ENCODE measurements at places on chromosomes 5 and 9.

GRCh38 chr5:168651648-168652047, 72.5 kb upstream of the PANK3 start:
- peak; percentile 92 for DNase-seq

DNA sequence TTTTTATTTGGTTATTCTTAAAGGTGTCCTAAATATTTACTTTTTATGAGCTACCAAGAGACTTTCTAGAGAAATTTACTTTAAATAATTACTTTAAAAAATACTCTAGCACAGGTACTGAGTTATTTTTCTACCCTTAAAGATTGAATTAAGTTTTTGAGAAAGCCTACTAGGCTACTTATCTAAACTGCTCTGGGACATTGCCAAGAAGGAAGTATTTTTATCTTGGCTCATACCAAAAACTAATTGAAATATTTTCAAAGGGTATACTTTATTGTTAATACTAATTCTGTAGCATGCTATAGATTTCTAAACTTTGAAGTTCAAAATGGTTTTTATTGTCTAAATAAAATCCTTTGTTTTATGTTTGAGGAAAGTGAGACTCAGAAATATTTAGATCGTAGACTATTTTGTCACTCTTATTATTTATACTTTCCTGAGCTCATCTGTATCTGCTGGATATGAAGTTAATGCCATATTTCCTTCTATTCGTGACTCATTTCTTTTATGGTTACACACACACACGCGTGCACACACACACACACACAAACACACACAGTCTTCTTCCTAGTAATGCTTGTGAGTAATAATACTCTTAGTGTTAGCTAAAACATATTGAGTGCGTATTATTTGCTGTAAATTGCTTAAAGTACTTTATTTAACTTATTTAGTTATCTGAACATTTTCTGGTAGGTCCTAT, 89.5 kb downstream of the MAN2A1 start:
- peak; percentile 22 for DNase-seq

DNA sequence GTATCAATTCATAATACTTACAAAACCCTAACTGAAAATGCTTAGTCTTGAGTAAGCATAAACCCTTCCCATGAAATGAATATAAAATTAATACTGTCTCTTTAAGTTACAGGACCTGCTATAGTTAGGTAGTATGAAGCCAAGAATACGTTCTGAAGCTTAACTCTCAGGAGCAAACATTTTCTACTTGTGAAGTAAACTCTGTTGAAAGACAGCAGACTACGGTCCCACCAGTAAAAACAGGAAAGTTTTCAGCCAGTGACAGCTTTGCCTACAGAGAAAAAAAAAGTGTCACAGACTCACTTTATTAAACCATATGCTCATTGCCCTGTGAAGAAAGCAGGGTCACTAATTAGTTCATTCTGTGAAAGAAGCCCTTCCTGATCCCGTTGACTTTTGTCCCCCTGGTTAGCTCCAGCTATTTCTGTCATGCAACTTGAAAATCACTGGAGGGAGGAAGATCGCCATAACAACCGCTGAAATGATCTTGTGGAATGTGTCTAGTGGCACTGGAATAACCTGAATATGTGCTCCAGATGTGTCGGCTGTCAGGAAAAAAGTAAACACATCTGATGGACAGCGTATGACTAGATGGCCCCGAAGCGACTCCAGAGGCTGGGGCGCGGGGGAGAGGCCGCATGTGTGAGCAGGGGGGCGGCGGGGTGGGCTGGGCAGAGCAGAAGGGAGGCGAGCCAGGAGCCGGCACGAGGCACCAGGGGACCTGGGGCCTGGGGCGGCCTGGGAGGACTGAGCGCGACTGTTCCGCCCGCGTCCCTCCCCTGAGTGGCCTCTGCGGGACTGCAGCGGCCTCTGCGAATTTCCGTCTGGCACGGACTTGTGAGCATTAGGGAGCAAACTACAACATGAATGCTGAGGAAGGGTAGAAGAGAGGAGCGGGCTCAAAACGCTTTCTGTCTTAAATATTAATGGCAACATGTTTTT, 41.9 kb downstream of the BNC2 start:
- peak; percentile 85 for DNase-seq

GRCh38 chr5:129384736-129385135, 75.4 kb upstream of the ADAMTS19 start:
- DNase-seq, result peak; percentile 20

- peak; percentile 3 for DNase-seq
Observed at GRCh38 chr5:158354958-158355357, 496.0 kb upstream of the CLINT1 start.

DNA sequence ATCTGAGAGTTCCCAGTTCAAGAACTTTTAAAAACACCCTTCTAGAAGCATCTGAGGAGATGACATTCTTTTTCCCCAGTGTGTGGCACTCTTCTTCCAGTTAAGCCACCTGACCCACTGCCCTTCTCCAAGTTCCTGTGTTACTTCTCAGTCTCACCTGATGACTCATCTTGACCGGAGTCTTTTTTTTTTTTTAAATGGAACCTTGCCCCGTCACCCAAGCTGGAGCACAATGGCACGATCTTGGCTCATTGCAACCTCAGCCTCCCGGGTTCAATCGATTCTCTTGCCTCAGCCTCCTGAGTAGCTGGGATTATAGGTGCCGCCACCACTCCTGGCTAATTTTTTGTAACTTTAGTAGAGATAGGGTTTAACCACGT, 224.1 kb upstream of the DAB2 start:
- peak; percentile 64 for DNase-seq

DNA sequence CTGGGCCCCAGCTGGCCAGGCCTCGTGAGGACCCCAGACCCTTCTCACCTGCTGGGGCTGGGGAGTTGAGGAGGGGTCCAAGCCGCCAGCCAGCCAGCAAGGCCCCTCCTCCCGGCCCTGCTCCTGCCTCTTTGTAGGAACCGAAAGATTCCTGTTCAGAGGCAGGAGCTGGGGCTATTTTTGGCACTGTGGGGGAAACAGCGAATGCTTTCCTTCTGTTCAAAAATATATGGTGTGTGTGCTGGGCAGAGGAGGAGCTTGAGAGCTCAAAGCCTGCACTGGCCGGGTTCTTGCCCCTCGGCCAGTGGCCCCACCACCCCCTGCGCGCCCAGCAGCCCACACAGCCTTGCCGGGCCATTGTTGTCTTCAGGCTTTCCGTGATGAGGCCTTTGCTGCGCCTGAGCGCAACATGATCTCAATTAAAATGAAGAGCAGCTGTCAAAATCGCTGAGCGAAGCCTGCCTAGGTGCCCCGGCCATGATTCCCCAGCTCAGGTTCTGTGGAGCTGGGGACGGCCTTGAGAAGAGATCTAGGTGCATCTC, 13.4 kb downstream of the NCS1 start:
- DNase-seq, result no peak

DNA sequence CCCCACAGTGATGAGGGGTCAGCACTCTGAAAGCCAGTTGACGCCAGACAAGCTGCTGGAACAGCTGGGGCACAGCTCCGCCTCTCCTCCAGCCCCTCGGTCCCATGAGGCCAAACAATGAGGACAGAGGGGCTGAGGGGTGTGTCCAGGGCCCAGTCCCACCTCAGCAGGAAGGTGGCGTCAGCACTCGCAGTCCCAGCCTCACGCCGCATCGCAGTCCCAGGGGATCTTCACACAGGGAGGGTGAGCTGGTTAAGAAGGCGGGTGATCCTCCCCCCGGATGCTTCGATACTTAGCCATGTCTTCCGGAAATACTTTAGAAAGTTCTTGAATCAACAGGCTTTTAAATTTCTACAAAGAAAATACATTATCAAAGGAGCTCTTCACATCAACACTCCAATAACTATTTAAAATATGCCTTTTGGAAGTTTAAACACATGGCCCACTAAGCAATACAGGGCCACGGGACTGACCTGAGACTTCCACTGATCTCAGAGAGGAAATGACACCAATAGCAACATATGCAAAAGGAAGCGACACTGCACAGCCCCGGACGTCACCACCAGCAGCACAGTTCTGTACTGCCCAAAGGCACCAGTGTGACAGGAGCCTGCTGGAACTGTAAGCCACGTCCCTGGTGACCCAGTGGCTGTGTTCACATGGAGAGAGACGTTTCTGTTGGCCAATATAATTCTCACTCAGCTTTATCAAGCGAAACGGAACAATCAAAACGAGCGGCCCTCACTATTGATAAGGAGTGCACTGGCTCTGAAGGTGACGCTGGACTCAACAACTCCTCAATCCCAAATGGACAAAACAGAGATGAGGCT, 5.9 kb downstream of the MED10 start:
- no peak for DNase-seq

- no peak for DNase-seq
Observed at GRCh38 chr9:89394412-89394811, 76.1 kb downstream of the SECISBP2 start.

GRCh38 chr9:33467526-33467925, 6.2 kb downstream of the NOL6 start:
- no peak for DNase-seq

DNA sequence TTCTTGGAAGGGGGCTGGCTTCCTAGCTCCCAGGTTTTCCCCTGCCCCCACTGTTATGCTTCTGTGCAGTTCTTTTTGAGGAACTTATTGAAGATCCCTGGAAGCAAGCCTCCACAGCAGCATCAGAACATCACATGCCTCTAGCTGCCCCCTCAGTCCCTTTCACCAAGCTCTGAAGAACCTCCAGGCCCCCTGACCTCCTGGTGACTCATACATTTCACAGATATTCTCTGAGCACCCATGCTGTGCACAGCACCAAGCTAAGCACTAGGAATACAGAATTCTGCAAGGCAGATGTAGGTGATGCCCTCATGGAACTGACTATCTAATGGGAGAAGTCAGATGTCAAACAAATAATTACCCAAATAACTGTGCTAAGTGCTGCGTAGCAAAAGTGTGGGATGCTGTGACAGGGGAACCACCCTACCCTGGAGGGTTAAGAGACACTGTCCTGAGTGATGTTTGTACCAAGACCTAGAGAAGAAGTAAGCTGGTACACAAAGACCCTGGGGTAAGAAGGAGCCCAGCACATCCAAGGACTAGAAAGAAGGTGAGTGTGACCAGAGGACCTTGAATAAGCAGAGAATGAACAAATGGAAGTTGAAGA, 213.7 kb upstream of the NR4A3 start:
- DNase-seq, result peak; percentile 13

GRCh38 chr5:54093081-54093492, 217.3 kb downstream of the ARL15 start:
- DNase-seq, result no peak

- DNase-seq, result no peak
Observed at GRCh38 chr5:124739634-124740025, 6.8 kb downstream of the ZNF608 start.

DNA sequence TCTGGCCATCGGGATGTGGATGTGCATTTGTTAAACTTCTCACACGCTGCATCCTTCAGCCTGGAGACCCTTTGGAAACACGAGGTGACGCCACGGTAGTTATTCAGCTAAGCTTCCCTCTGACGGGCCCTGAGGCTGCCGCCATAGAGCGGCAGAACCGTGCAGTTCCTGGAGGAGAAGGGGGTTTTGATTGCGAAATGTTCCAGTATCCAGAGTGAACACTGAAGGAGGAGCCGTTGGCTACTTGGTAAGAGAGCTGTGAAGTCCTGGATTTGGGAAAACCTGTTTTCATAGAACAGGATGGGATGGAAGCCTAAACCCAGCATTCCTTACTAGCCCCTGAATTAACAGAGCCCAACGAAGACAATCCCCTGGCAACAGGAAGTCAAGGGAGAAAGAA, 23.0 kb upstream of the EXOC3 start:
- DNase-seq, result no peak

DNA sequence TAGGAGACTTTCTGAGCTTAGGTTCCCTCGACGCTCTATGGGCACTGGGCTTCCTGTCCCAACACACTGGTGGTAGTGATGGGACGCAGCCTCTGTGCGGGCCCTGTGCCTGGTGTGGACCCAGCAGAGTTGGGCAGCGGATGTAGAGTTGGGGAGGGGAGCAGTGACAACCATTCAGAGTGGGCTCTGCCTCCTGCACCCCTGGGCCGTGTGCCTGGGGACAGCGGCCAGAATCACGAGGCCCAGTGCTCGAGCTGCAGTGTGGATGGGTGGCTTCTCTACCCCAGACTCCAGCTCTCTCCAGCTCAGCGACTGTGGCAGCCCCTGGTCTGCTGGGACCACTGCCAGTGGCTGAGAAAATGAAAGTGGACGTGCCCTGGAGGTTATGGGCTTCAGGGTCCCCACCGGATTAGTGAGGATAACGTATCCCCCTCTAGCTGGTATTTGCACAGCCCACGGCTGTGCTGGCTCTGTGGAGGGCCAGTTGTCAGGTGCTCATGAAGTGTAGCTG, 18.6 kb downstream of the RXRA start:
- no peak for DNase-seq

- DNase-seq, result no peak
Observed at GRCh38 chr9:78692871-78693270, 395.9 kb downstream of the PSAT1 start.

GRCh38 chr9:126745574-126746411, 59.0 kb upstream of the ZBTB43 start:
- no peak for DNase-seq

DNA sequence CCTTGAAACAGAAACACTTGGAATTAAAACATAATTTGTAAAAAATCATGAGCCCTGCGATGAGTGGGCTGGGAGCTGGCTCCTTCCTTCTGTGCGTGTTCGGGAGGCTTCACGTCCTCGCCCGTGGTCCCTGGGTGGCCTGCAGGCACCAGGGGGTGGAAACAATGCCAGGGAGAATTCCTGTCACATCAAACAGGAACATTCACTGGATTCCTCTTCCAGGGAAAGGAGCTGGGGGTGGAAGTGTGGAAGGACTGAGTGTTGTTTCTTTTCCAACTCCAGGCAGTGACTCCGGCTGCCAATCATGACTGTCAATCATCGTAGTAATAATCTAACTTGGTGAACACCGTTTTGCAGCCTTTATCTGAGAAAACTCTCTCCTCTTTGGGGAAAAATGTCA, 10.3 kb downstream of the TOR1A start:
- DNase-seq, result no peak

- DNase-seq, result peak; percentile 10
Observed at GRCh38 chr9:132141344-132141947, 20.4 kb upstream of the NTNG2 start.

DNA sequence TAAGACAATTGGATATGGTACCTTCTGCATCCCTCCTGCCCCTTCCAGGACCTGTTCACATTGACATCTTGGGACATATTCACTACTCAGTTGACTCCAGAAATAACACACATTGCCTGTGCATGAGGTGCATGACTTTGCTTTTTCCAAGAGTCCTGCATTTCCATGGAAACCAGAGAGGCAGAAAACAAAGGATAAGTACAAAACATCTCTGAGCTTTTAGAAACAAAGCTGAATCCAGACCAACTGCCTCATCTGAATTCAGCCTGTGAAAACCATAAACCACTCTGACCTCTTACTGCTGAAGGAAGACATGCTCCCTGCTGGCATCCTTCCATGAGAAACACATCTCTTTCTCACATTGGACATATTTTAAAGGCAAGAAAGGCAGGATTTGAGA, 695.1 kb downstream of the TAF11L14 start:
- no peak for DNase-seq

DNA sequence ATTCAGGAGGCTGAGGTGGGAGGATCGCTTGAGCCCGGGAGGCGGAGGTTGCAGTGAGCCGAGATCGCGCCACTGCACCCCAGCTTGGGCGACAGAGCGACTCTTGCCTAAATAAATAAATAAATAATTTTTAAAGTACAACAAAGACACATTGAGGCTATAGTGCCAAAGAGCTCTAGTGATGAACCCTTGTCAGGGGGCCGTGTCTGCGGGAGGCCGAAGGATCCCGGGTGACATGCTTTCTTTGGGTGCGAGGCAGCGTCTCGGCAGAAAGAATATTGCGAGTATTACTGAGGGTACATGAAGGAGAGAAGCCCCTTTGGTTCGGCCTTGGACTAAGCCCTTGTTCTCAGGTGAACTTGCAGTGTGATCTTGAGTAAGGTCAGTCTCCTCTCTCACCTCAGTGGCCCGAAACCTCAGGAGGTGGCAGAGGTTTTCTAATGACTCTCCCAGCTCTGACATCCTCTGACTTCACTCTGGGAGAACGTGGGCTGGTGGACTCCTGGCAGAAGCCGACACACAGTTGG, 397 bp upstream of the RECK start:
- DNase-seq, result no peak
